ENCODE measurements at places on chromosomes 7 and 10.

DNA sequence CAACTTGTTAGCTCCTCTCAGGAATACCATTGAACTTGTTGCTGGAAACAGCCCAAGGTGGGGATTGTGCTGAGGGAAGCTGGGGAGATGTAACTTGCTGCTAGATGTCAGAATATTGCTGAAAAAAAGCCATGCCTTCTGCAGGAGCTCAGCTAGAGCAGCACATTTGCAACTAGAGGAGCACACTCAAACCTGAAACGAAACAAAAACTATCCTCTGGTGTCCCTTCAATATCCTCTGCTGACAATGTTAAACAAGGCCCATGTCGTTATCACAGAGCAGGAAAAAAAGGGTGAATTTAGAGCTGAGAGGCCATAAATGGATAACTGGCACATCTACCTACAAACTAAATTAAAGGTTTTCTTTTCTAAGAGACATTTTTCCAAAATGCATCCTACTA lies 53.7 kb upstream of the MACC1 start:
- DNase-seq = no peak

DNA sequence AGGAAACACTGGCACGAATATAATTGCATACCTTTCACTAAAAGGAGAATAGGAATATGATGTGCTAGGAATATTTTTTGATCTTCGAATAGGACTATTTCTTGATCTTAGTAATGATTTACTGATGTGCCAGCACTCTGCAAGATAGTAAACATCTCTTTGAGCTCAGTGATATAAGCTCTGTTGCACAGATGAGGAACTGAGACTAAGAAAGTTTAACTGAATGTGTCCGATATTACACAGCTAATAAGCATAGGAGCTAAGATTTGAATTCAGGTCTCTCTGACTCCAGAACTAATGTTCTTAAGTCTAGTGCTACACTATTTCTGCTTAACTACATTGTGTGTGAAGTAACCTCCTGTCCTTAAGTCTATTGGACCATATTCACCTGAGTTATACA lies 98.4 kb upstream of the PTPRZ1 start:
- DNase-seq = no peak

- no peak for DNase-seq
Observed at GRCh38 chr7:102873470-102874165, 39.2 kb upstream of the LRRC17 start.

GRCh38 chr10:118276204-118276603 lies 65.9 kb downstream of the FAM204A start:
- no peak for DNase-seq

DNA sequence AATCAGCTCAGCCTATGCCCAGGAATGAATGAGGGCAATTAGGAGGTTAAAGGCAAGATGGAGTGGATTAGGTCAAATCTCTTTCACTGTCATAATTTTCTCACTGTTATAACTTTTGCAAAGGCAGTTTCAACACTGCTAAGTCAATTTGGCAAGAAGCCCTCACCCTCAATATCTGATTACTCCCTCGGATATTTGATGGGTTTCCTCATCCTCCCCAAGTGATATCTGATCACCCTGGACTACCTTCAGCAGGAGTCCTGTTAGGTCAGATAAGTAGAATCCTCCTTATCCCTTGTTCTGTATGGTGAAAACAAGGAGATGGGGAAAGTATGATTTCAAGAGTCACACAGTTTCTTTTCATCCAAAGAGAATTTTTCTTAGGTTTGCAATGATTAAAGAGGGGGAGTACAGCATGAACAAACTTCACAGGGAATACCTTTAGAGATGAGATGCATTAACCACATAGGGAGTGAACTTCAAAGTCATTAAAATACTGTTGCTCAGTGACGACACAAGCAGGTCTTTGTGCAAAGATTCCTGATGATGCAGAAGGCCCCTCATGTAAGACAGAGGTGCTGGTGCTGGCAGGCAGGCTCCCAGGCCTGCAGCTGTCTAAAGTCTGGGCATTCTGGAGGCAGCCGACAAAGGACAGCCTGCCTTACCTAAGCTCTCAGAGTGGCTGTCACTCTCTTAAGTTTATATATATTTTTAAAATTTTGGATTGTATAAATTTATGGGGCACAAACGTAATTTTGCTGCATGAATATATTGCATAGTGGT lies 75.4 kb upstream of the POM121L12 start:
- no peak for DNase-seq

DNA sequence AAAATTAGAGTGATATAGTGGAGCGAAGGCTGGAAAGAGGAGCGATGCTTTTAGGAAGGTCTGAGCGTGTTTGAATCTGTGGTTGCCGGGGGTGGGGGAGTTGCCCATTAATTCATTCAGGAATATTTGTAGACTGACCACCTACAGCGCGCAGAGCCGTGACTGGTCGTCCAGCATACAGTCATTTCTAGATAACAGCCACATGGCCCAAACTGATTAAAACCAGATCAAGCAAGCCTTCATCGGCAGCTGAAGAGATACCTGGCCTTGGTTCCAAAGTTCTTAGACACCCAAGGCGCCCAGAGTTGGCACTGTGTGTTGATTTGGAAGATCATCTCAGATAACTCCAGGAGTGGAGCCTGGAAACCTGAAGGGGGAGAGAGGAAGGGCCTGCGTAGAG lies 1.7 kb downstream of the PROSER2 start:
- DNase-seq = no peak

DNA sequence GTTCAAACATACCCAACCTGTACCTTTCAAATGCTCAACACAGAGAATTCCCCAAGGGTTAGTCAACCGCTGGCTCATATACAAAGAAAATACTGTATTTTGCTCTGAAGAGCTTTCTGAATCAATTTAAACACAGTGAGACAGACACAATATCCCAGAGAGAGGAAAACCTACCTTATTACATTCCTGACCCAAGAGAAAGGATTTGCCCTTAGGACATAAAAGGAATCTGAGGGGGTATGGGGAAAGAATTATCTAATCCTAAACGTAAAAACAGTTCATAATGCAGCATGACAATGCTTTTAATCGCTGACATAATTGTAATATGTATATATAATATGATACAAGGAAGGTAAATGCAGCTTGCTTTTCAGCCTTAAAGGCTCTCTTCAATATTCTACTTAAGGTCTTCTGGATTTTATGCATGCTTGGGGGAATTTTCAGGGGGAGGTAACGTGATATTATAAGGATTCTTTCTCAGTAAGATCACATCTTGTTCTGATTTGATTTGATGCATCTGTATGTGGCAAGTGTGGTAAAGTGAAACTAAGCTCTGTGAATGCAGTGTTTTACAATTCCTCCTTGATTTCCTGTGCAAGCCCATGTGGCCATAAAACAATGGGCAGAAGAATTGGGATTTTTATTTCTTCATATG lies 240.5 kb downstream of the GLI3 start:
- DNase-seq = no peak

DNA sequence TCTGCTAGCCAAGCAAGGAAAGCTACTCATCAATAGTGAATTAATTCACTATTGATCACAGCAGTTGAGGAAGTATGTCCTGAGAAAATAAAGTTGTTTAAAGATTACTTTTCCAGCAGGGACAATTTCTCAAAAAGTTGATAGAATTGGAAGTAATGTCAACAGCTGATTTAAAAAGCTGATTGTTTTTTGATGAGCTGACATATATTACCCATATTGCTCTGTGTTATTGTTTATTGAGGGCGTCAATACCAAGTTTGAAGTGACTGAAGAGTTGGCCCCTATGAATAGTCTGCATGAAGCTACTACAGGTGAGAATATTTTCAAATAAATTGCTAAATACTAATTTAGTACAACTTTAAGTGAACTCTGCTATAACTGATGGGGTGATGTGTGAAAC lies 28.0 kb downstream of the ZFAND4 start:
- no peak for DNase-seq

Data from amygdala (tissue), 56 donors.